ENCODE measurements at places on chromosomes 1 and 21.

GRCh38 chr1:28162151-28162550 lies 14.3 kb downstream of the PTAFR start:
- DNase-seq, result no peak

DNA sequence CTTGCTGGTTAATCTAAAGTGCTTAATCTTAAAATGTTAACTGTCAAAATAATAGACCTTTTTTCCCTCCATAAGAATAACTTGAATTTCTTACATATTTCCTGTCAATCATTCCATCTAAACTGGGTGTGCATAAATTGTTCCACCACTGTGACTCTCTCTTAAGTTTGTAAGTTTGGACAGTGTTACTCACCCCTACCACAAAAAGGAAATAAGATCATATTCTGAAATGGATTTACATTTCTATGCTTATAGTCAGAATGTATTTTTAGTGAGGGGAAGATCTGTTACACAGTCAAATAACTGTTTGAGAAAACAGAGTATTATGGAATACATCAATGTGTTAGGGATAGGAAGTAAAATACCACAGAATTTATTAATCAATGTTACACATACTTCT lies 109.6 kb upstream of the DPYD start:
- peak; percentile 45 for DNase-seq

DNA sequence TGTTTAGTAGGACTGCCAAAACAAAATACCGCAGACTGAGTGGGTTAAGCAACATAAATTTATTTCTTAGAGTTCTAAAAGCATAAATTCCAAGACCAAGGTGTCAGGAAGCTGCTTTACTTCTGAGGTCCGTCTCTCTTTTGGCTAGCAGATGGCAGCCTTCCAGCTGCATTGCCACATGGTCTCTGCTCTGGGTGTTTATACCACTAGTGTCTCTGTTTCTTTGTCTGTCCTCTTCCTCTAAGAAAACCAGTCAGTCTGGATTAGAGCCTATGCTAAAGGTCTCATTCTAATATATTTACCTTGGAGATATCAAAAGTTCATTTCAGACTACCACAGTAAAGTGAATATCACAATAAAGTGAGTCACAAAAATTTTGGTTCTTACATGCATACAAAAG lies 519.8 kb downstream of the COL11A1 start:
- DNase-seq, result no peak

GRCh38 chr1:200131551-200132125 lies 104.1 kb downstream of the NR5A2 start:
- DNase-seq, result peak; percentile 85

- no peak for DNase-seq
These were observed 80.0 kb downstream of the USP25 start for GRCh38 chr21:15809818-15810217.

- DNase-seq, result no peak
These were observed 6.0 kb downstream of the ZCCHC17 start for GRCh38 chr1:31302709-31303441.

DNA sequence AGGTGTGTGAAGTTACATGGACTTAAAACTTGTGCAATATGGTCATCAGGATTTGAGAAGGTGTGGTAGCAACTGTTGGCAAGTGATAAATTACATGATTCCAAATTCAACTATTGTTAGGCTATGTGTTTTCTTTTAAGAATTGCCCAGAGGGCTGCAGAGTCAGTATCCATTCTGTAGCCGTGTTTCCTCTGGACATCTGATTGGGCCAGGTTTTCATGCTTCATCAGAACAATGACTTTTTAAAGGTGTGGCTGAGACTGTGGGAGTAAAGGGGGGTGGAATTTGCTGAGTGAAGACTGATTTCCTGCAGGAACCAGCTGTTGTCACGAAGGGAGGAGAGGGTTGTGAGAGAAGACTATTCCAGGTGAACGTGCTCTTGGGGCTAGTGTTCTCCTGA lies 1.7 kb upstream of the HRNR start:
- DNase-seq, result no peak

GRCh38 chr1:17515902-17516301 lies 23.6 kb upstream of the ARHGEF10L start:
- DNase-seq, result no peak

DNA sequence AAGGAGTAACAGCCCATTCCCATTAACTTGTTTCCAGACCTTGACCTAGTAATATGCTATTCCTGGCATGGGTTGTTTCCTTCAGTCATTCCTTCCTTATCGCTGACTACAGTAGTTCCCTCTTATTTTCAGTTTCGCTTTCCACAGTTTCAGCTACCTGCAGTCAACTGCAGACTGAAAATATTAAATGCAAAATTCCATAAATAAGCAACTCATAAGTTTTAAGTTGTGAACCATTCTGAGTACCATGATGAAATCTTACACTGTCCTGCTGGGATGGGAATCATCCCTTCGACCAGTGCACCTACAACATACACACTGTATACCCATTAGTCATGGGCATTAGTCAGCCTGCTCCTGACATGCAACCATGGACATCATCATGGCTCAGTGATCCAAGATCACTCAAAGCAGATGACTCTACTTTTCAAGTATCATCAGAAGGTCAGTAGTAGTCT lies 66.7 kb downstream of the CCDC30 start:
- peak; percentile 96 for DNase-seq

DNA sequence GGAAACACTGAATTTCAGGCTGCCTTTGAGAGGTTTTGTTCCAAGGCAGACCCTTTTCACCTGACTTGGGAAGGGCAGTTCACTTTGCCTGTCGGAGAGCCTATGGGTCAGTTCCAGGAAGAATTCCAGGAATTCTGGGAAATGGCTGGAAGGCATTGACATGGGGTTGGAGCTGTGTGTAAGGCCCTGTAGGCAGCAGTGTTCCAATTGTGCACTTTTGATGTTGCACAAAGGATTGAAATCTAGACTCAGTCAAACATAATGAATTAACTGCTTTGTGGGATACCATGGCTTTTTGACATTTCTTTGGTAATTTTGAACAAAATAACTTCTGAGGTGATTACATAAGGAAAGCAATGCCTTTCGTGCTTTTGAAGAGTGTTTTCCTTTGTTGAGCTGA lies 184.6 kb downstream of the SDCCAG8 start:
- no peak for DNase-seq

- no peak for DNase-seq
These were observed 21.4 kb downstream of the SMG7 start for GRCh38 chr1:183493540-183494245.

- no peak for DNase-seq
These were observed 69.1 kb downstream of the WLS start for GRCh38 chr1:68163220-68163619.

GRCh38 chr1:42178249-42178648 lies 13.7 kb upstream of the GUCA2A start:
- DNase-seq, result no peak

DNA sequence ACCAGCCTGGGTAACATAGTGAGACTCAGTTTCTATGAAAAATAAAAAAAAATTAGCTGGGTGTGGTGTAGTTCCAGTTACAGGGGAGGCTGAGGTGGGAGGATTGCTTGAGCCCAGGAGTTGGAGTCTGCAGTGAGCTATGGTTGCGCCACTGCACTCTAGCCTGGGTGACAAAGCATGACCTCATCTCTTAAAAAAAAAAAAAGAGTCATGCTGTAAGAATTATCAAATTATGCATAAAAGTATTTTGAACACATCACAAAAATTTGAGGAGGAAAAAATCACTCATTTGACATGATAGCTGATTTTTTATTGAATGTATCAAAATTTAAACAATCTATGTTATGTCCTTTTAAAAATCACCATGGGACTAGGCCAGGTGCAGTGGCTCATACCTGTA lies 17.8 kb downstream of the CCDC30 start:
- DNase-seq, result no peak

DNA sequence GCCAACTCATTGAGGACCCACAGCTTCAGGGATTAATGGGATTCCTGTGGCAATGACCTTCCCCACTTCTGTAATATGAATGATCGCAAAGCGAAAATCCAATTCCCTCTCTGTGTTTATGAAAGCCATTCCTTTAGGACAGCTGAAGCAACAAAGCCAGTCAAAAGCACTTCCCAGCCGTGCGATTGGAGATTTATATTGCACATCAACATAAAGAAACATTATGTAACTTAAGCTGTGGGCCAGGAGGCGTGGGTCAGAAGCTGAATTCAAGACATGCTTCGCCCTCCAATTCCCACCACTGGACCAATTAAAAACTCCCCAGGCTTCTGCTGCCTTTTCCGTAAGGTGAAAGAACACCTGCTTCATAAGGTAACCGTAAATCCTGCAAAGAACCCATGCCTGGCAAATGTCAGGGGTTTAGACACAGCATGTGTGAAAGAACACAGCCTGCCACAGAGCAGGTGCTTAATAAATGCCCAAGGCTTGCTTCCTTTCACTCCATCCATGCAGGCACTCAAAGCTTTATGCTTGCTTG lies 138.9 kb upstream of the SOD1 start:
- no peak for DNase-seq

DNA sequence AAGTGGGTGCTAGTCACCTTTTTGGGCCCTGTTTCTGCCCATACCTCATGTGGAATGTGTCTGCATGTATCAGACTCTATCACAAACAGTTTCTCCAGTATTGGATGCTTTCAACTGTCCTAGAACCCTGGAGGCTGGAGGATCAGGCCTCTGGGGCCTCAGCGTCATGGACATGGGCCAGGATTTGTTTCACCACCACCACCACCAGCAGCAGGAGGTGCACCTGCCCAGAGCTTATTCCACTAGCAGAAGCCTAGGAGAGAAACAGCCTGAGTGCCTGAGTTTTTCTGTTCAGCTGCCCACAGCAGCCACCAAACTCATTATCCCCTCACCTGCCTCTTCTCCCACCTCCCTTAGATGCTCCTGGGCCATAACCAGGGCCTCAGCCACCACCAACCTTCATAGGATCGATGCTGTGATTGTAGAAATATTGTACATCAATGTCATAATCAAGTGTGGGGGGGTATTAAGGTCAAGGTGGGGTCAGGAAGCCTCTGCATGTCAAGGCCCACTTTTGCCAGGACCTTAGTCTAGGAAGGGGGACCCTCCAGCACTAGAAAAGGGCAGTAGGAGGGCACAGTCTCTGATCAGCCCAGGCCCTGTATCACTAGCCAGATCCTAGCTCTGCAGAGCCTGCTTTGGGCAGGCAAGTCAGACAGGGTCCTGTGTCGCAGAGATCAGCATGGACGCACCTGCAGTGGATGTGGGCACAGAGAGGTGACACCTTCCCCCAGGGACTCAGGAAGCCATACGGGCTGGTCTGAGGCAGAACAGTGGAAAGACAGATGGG lies 9.3 kb downstream of the DMAP1 start:
- DNase-seq, result no peak

- no peak for DNase-seq
These were observed 22.4 kb upstream of the NTPCR start for GRCh38 chr1:232927830-232928505.

DNA sequence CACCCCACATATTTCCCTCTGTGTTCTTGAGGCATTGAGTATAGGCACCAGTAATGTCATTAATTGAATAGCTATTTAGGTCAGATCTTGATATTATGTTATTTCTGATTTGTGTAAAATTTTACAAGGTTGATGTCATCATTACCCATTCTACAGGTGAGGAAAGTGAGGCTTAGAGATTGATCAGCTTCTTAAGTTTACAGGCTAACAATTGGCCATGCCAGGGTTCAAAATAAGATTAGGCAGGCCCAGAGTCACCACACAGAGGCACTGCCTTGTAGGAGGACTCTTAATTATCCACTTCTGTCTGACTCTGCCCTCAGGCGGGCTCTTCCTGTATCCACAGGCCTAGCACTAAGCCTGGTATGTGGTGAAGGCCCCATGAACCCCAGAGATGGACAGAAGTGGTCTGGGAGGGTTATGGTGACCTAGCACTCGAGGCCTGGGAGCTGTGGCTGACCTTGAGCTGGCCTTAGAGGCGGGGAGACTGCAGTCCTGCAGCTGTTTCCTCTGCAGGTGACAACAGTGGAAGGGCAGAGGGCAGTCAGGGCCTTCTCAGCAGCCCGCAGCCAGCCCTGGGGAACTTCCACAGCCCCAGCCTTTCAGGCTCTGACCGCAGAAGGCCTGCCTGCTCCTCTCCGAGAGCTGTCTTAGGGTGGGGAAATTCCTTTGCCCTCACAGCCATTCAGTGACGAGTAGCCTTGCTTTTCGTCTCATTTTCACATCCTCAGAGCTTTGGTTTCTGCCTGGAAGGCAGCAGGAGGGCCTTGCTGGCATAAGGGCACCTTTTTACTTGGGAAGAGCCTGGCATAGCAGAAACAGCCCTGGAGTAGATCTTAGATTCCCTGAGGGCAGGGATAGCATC lies 12.2 kb downstream of the ZDHHC18 start:
- DNase-seq, result no peak

GRCh38 chr1:33249422-33249821 lies 6.9 kb upstream of the ZNF362 start:
- no peak for DNase-seq

DNA sequence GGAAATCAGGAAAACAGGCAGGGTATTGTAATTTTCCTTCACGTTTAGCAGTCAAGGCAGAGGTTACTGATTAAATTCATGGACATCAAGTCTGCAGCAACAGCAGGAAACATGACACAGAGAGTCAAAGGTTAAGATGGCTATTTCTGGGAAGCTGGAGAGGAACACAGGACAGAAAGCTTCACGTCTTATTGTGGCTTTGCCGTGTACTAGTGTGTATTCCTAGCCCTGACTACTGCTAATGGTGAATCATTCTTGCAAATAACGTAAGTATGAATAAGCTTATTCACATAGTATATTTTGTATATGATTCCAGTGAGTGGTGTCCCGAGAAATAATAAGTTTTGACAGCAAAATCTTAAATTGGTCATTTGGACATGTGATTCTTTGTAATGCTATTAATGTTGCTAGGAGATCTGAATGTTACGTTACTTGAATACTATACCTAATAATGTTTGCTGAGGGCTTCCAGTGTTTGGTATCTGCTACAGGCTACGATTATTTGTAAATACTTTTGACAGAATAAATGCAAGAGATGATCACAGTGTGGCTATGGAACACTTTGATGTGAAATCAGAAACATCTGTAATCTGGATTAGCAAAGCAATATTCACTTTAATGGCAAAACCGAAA lies 77.4 kb downstream of the DISP1 start:
- DNase-seq, result peak; percentile 85

- DNase-seq, result no peak
These were observed 1.5 kb upstream of the GJB3 start for GRCh38 chr1:34779526-34779925.

GRCh38 chr1:101995984-101996745 lies 561 bp downstream of the OLFM3 start:
- DNase-seq, result no peak

- DNase-seq, result no peak
These were observed 570.3 kb downstream of the LRRIQ3 start for GRCh38 chr1:73627723-73628122.

- no peak for DNase-seq
These were observed 25.5 kb upstream of the C1orf53 start for GRCh38 chr1:197876894-197877293.

Measured in RCC 7860 (cell line).